ENCODE measurements at places on chromosomes 7 and 10. TPM values are rescaled to one million over a fixed set of nuclear protein-coding genes. Genes with fewer than 3 reads are reported as not detected.

- no peak for DNase-seq
- no peak overlapping the region for H3K4me3 ChIP-seq
- peaks cover 32% of the 10 kb centered on the region for H3K36me3 ChIP-seq
- no peaks in the 10 kb centered on the region for H3K27me3 ChIP-seq
- peaks cover 5% of the 10 kb centered on the region for H3K4me1 ChIP-seq
- no peak overlapping the region for H3K27ac ChIP-seq
Measured at GRCh38 chr10:84373000-84373399, 44.6 kb downstream of the CCSER2 start.

DNA sequence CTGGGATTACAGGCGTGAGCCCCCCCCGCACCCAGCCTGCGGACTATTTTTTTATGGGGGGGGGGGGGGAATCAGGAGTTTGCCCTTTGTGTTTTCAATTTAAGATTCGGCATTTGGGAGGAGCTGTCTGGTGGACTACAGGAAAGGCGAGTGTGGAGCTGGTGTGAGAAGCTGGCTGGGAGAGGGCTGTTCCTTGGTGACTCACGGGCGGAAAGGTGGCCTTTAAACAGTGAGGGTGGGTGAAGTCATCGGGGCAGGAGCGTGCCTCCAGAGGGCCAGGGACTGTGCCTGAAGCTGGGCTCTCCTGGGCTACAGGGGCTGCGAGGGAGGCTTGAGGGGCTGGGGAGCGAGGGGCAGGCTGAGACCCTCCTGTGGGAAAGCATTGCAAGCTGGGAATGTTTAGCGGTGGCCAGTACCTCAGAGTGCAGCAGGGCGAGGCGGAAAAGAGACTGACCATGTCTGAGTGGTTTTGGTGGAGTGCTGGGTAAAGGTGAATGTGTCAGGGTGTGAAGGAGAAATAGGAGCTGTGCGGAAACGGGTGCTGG, 39.7 kb upstream of the ZNF32 start:
- H3K4me1 ChIP-seq: peaks cover 16% of the 10 kb centered on the region
- DNase-seq: no peak
- no peaks in the 10 kb centered on the region for H3K36me3 ChIP-seq
- peaks cover 26% of the 10 kb centered on the region for H3K27me3 ChIP-seq

GRCh38 chr7:133504825-133505224, 251.9 kb downstream of the EXOC4 start:
- no peaks in the 10 kb centered on the region for H3K27me3 ChIP-seq
- H3K4me1 ChIP-seq: peaks cover 6% of the 10 kb centered on the region
- no peak overlapping the region for H3K4me3 ChIP-seq
- no peak overlapping the region for H3K27ac ChIP-seq

The PIK3CG gene
- not detected for total RNA-seq

The CLDN3 gene
- total RNA-seq: not detected

- H3K4me3 ChIP-seq: no peak overlapping the region
- H3K4me1 ChIP-seq: no peaks in the 10 kb centered on the region
- H3K36me3 ChIP-seq: no peaks in the 10 kb centered on the region
- H3K27ac ChIP-seq: no peak overlapping the region
- peaks cover 17% of the 10 kb centered on the region for H3K27me3 ChIP-seq
- peak; percentile 47 for DNase-seq
Measured at GRCh38 chr10:67666416-67667034, 29.5 kb downstream of the CTNNA3 start.

Measured in MCF 10A (cell line).